ENCODE measurements at places on chromosomes 12 and 14.

GRCh38 chr12:2225696-2226095 lies 172.9 kb downstream of the CACNA1C start:
- no peak for DNase-seq

- no peak for DNase-seq
Measured at GRCh38 chr14:31057701-31058364, 31.7 kb upstream of the STRN3 start.

- DNase-seq: peak; percentile 61
Measured at GRCh38 chr12:113062502-113063395, 6.2 kb downstream of the DTX1 start.

- no peak for DNase-seq
Measured at GRCh38 chr14:53183056-53183455, 29.9 kb upstream of the DDHD1 start.
